ENCODE measurements at places on chromosomes 2 and 18.

DNA sequence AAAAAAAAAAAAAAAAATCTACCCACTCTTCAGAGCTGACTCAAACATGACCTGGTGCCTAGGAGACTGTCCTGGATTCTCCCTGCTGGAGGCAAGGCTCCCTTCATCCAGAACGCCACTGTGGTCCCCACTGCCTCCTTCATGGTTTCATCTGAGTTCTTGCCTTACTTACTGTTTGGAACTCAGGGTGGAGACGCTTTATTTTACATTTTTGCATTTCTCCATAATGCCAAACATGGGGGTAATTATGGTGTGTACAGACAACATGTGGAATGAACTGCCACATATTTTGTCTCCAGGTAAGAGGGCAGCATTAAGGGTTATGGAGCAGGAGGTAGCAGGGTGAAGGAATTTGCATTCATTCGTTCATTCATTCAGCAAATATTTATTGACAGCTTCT, 154.0 kb upstream of the MSH6 start:
- no peak for DNase-seq

- DNase-seq: no peak
Observed at GRCh38 chr2:222380456-222380855, 43.9 kb upstream of the SGPP2 start.

DNA sequence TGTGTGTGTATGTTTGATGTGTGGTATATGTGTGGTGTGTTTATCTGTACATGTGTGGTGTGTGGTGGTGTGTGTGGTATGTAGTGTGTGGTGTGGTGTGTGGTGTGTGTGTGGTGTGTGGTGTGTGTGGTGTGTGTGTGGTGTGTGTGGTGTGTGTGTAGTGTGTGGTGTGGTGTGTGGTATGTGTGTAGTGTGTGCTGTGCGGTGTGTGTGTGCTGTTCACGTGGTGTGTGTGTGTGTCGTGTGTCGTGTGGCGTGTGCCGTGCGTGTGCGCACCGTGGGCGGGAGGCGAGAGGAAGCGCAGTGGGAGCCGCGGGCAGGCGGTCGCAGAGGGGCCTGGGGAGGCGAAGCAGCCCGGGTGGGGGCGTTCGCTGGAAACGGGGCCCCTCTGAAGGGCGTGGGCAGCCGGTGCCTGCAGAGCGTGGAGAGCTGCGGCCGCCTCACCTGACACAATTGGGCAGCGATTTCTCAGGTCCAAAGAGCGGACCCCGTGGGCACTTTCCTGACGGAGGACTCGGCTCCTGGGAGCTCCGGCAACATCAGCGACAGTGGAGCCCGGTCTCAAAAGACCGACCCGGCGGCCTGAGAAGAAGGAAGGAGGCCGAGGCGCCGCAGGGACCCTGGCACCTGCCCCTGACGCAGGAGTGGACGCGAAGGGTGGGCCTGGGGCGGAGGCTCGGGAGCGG, 741.1 kb upstream of the SALL3 start:
- DNase-seq: no peak

- DNase-seq: no peak
Observed at GRCh38 chr18:29084120-29084519, 907.2 kb upstream of the CDH2 start.

- DNase-seq: no peak
Observed at GRCh38 chr2:173676647-173677046, 288.5 kb downstream of the SP3 start.

DNA sequence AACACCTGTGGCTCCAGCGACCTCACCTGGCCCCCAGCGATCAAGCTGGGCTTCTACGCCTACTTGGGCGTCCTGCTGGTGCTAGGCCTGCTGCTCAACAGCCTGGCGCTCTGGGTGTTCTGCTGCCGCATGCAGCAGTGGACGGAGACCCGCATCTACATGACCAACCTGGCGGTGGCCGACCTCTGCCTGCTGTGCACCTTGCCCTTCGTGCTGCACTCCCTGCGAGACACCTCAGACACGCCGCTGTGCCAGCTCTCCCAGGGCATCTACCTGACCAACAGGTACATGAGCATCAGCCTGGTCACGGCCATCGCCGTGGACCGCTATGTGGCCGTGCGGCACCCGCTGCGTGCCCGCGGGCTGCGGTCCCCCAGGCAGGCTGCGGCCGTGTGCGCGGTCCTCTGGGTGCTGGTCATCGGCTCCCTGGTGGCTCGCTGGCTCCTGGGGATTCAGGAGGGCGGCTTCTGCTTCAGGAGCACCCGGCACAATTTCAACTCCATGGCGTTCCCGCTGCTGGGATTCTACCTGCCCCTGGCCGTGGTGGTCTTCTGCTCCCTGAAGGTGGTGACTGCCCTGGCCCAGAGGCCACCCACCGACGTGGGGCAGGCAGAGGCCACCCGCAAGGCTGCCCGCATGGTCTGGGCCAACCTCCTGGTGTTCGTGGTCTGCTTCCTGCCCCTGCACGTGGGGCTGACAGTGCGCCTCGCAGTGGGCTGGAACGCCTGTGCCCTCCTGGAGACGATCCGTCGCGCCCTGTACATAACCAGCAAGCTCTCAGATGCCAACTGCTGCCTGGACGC, 4.9 kb downstream of the GPR35 start:
- no peak for DNase-seq

DNA sequence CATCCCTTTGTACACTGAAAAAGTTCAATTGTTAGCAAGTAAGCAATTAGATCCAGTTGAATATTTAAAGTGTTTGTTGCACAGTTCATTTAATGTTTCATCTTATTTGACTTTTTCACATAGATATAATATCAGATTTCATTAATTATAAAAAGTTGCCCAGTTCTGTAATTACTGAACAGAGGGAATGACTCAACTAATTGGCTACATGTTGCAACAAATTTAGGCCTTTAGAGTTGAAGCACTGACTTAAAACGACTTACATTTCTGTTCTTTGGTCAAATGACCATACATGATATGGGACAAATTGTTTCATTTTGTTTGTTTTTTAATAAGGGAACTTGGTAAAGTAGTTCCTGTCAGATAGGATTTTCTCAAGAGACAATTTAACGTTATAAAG, 68.5 kb upstream of the FAM117B start:
- no peak for DNase-seq

DNA sequence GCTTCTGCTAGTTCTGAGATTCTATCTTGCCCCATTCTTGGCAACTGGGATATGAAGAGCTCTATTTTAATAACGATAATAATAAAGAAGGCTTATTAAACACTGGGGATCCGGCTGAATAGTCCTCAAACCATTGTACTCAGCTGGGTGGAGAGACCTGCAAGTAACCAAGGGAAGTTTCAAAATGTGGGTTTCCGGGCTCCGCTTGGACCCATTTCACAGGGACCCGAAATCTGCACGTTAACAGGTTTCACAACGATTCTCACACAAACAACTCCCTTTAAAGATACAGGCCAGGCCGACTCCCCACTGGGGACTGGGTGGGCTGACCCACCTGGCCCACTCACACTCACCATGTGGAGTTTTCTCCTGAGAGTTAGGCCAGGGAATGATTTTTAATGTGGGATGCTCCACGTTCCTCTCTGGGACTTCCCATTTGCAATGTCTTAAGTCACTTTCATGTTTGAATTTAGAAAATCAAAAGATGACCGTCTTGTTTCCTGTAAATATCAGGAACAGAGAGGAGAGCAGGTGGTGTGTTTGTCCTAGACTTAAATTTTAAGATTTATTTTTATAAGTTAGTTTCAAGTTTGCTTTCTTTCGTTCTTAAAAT, 96.3 kb downstream of the SH3RF3 start:
- no peak for DNase-seq

DNA sequence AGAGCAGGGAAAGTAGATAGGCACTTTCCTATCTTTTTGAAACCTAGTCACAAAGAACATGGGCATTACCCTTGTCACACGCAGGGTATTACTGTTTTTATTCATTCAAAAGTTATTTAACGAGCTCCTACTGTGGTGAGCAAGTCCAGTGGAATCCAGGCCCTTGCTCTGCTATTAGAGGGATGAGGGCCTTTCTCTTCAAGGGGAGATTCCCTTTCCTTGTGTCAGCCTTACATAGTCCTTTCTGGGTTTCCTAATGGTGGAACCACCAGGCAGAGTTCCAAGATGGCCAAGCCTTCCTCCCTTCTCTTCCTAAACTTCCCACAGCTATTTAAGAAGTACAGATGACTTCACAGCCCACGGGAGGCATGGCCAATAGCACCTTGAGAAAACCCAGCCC, 64.6 kb downstream of the SPTBN1 start:
- no peak for DNase-seq

DNA sequence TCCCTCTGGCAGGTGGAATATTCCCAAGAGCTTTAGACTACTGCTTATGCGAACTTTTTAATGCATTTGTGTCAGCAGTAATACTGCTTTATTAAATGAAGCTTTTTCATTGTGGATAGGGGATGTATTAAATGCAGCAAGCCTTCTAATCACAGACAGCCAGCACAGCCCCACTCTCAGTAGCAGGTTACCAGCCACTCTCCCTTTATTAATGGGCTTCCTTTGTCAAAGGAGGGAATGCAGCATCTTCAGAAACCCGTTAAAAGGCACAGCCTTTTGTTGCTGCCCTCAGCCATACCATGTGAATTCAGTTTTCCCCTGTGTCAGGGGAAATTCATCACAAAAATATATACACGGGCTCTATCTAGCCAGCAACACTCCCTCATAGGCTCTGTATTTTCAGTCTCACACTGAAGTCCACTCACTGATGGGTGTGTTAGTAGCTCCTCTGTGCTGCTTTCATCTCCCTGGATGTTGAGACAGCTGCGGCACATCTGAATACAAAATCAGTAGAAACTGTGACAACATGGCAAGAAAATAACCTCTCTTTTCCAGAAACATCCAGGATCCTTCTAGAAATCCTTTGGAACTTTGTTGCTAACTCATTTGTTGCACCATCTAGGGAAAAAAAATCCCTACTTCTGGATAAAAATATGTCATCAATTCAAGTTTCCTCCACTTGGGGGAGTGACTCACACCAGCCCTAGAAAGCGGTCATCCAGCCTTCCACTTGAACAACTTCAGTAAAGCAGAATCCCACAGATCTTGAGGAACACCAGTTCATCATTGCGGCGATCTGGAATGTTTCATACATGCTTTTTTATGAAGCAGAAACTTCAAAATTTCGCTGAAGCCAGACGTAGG, 48.4 kb downstream of the LRRTM1 start:
- no peak for DNase-seq

GRCh38 chr2:11681722-11682589, 12.0 kb upstream of the NTSR2 start:
- DNase-seq: peak; percentile 57

- DNase-seq: no peak
Observed at GRCh38 chr18:75799449-75800330, 372.2 kb upstream of the SMIM21 start.

DNA sequence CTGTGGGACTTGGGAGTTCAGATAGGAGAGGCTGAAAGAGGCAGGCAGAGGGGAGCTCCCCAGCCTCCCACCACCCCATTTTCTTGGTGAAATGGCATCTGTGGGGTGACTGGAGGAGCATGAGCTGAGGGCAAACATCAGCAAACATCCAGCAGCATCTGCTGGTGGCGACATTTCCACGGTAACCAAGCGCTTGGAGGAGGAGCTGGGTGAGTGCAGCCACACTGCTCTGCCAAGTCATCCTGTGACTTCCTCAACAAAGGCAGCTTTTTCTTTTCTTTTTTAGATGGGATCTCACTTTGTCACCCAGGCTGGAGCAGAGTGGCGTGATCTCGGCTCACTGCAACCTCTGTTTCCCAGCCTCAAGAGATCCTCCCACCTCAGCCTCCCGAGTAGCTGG, 5.6 kb downstream of the TXNL4A start:
- no peak for DNase-seq

DNA sequence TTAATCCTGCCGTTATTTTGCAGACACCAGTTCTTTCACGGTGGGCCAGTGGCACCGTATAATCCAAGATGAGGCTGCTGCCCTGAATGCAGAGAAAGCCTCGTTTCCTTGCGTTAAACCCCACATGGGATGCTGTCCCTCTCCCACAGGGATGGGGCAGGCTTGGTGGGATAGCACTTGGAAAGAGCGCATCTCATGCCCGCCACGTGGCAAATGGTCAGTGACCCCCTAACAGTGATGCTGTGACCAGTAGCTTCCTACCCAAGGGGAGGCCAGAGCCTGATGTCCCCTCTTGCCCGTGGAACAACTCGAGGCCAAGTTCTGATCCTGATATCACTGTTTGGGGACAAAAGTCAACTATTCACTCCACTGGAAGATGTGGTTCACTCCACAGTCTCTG, 73.3 kb downstream of the RHOB start:
- no peak for DNase-seq

DNA sequence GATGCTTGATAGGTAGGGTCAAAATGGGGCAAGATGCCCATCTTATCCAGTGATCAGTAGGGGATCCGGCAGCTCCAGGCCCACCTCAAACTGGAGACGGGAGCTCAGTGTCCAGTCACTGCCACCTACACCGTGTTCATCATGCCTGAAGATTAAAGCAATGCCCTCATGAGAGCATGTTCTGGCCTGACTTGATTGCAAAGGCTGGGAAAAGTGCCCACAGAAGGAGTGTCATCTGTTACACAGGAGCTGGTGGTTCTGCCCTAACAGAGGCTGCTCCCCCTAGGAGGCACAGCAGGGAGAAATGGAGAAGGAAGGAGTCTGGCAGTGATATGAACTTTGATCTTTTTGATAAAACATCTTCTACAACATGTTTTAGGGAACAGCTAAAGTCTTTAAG, 92.3 kb downstream of the CCBE1 start:
- DNase-seq: no peak

DNA sequence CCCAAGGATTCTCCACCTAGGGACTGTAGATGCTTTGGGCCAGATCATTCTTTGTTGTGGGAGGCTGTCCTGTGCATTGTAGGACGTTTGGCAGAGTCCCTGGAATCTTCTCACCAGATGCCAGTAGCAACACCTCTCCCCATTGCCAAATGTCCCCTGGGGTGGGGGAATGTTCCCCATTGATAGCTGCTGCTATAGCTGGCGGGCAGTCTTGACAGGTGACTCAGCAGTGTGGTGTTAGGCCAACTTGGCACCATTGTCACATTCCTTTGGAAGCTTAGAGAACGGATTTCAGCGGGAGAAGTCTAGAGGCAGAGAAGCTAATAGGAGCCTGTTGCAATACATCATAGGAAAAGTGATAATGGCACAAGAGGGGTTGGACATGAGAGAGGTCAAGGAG, 495.7 kb upstream of the SMIM21 start:
- DNase-seq: no peak

GRCh38 chr2:151506170-151506569, 96.5 kb downstream of the RIF1 start:
- no peak for DNase-seq

GRCh38 chr2:47872941-47873340, 33.4 kb downstream of the FBXO11 start:
- DNase-seq: no peak

DNA sequence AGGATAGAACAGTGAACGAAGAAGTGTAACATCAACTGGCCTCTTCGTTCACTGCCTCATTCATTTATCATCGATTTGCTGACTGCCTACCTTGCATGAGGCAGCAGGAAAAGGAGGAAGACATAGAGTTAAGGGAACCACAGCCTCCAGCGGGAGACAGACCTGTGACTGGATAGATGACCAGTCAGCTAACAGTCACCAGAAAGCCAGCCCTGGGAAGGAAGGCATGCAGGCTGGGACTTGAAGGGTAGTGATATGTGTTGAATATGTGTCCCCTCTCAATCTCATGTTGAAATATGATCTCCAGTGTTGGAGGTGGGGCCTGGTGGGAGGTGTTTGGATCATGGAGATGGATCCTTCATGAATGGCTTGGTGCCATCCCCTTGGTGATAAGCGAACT, 58.3 kb downstream of the CTIF start:
- no peak for DNase-seq

- peak; percentile 1 for DNase-seq
Observed at GRCh38 chr2:240459401-240460252, 24.2 kb downstream of the GPC1 start.
